ENCODE measurements at places on chromosomes 1 and 21. TPM values are rescaled to one million over a fixed set of nuclear protein-coding genes. Genes with fewer than 3 reads are reported as not detected.
A peak's percentile ranks its signal among the peaks of the same experiment; 100 is the strongest.

The CELF3 gene
- not detected for total RNA-seq

DNA sequence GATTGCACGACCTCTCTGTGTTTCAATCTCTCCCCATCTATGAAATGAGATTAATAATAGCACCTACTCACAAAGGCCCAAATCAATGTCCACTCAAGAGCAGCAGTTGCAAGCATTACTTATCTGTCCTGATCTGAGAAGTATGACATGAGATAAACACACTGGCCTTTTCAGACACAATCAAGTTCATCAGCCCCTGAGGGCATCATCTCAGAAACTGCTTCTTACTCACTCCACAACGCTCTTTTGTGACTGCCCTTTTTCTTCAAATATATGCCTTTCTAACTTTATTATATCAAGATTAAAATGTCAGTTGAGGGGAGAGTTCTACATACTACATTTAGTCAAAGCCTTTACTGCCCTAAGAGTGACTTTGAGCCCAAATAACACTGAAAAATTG is 371.9 kb upstream of the SPAG17 start:
- DNase-seq = no peak

The AHCTF1 gene
- 35.1 TPM for total RNA-seq

DNA sequence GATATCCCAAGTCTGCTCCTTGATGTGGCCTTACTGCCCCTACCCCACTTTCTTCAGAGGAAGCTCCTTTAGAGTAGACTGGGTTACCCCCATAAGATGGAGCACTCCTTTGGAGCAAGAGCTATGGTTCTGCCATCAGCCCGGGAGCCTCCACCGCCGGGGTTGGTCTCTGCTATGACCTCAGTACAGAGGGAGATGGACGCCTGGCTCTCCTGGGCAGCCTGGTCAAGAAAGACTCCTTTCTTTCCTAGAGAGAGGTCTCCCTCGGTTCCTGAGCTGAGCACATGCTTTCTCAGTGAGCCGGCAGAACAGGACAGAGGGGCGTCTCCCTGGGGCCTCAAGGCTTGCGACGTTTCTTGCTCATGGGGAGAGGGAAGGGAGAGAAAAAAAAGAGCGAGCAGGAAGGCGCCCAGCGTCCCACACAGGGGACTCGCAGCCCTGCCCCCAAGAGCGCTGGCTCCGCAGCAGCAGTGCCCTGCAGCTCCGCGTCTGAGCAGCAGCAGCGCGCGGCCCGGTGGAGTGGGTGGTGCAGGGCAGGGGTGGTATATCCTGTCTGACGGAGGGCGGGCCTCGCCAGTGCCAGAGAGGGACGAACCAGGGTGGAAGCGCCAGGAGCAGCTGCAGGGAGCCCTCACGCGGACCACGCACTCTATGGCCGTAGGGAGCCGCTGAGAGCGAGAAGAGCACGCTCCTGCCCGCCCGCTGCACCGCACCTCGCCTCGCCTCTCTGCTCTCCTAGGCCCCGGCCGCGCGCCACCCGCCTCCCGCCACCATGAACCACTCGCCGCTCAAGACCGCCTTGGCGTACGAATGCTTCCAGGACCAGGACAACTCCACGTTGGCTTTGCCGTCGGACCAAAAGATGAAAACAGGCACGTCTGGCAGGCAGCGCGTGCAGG is at the start of gene PKP1:
Gene PKP1, plus strand, starts transcription at position 576 of the 899 bp plus-strand sequence. Its CDS starts 197 bp downstream, at position 773.
- peak; percentile 81 for DNase-seq

DNA sequence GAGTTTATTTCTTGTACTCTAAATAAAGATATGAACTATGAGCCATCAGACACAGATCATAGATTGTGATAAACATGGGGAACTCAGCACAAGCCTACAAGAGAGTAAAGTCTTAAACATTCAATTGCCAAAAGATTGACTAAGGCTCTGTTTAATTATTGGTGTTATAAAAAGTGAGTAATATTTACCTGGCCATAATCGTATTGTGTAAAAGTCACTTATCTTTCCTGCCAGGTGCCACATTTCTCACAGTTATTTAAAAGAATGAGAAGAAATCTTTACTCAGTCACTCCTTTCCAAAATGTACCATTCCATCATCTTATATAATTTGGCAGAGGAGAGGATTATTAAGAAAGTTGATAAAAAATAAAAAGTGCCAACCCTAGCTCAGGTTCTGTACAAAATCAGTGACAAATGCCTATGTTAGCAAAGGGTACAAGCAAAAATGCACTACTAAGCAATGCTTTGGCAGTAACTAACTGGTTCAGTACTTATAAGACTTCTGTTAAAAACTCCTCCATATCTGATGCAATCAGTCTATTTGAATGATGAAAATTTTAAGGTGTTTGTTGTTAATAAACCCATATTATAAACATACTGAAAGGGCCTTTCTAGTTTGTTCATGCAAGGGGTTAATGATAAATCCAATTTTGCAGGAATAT is 5.8 kb upstream of the NR5A2 start:
- DNase-seq = no peak

- no peak for DNase-seq
These were observed 171.4 kb upstream of the GORAB start for GRCh38 chr1:170360601-170361000.

GRCh38 chr1:246067432-246068216 is 439.5 kb downstream of the SMYD3 start:
- no peak for DNase-seq

DNA sequence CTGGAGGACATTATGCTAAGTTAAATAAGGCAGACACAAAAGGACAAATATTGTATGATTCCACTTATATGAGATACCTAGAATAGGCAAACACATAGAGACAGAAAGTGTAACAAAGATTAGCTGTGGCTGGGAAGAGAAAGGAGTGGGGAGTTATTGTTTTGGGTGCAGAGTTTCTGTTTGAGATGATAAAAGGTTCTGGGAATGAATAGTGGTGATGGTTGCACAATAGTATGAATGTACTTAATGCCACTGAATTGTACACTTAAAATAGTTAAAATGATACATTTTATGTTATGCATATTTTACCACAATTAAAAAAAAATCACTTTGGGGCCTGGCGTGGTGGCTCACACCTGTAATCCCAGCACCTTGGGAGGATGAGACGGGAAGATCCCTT is 21.2 kb upstream of the ERO1B start:
- no peak for DNase-seq

- DNase-seq = no peak
These were observed 430.6 kb upstream of the DAB1 start for GRCh38 chr1:57854436-57854835.

- DNase-seq = no peak
These were observed 562 bp downstream of the SYTL1 start for GRCh38 chr1:27342391-27342777.

The COL8A2 gene
- 8.0 TPM for total RNA-seq

GRCh38 chr1:24862775-24863483 is 67.1 kb downstream of the RUNX3 start:
- peak; percentile 28 for DNase-seq

DNA sequence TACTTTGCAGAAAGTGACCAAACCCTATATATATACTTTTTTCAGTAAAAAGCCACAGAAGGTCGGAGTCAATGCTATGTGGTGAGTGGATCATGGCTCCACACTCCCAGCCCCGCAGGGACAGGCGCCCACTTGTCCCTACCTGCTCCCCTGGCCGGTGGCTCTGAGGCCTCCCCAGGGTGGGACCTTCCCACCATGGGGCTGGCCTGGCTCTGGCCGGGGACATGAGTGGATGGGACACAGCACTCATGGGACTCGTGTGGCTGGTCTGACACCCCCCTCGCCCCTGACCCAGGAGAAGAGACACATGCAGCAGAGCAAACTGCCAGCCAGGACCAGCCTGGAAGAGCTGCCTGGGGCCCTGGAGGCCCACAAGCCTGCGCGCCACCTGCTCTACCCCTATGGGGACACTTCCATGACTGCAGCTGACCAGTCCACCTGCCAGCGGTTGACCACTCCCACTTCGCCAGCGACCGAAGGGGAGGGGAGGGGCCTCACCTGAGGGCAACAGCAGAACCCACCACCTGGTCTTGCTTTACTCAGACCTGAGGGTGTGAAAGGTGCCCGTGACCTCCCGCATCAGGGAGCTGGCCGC is 2.2 kb downstream of the SPATC1L start:
- DNase-seq = no peak

The C8A gene
- 0.16 TPM for total RNA-seq
